ENCODE measurements at places on chromosomes 6 and 20. TPM values are rescaled to one million over a fixed set of nuclear protein-coding genes. Genes with fewer than 3 reads are reported as not detected.

Gene DEFB116
- total RNA-seq: not detected

DNA sequence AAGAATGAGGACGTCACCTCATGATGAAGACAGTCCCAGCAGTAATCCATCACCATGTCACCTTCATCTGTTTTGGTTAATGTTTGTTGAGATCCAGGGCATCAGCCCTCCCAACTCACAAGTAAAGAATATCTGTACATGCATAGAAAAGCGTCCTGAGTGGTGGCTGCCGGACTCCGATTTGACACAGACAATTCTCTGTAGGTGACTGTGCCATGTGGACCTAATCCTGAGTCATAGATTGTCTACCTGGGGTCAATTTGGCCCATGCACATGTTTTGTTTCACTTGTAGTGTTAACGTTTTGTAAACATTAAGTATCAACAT is 168.4 kb upstream of the UST start:
- no peaks in the 10 kb centered on the region for H3K4me1 ChIP-seq
- H3K27ac ChIP-seq: peak overlapping the region; percentile 27
- H3K27me3 ChIP-seq: no peaks in the 10 kb centered on the region
- no peak overlapping the region for H3K4me3 ChIP-seq
- DNase-seq: no peak
- no peaks in the 10 kb centered on the region for H3K36me3 ChIP-seq

DNA sequence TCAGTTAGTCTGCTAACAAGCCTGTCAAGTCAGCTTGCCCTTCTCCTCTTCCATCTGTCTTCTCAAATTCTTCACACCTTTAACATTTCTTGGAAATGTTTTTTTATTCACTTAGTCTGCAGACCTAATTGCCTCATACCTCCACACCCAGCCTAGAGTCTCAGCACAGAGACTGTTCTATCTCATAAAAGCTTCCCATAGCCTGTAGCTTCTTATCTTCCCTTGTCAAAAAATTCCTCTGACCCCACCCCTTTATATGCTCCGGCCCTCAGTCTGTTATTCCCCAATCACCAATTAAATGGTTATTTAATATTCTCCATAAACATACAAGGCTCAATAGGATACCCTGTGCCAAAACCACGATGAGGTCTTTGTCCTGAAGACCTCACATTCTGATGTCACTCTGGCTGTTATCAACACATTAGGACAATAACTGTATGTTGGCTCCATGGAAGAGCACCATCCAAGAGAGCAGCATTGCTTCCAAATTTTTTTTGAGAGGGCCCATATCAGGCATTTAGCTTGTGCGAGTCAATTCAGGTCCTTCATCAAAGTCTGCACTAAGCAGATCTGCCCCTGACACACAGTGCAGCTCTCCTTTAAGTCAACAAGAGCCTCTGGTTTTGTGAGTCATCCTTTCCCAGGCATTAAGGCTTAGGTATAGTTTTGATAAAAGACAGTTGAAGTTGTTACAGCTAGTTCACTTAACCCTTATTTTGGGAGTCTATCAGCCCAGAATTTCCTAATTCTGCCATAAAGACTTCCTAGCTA is 83.2 kb upstream of the TBX18 start:
- H3K27me3 ChIP-seq: no peaks in the 10 kb centered on the region
- H3K4me1 ChIP-seq: no peaks in the 10 kb centered on the region
- H3K36me3 ChIP-seq: no peaks in the 10 kb centered on the region
- H3K27ac ChIP-seq: no peak overlapping the region

DNA sequence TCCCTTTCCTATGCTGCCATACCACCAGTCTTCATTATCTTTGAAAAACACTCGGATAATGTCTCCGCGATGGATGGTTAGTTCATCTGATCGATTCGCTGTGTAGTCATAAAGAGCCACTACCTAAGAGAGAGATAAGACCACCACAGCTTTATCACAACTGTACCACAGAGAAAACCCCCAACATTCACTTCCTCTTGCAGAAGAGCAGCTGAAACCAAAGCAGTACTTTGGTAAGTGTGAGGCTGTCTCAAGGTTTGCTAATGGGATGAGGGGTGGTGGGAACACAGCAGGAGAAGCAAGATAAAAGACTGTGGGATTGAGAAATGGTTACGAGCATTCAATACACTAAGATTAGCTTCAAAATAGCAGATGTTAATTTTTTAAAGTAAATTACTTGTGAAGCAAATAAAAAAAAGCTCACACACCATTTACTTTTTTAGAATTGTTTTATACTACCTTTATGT is 142.1 kb downstream of the MYB start:
- no peaks in the 10 kb centered on the region for H3K4me1 ChIP-seq
- no peak for DNase-seq
- H3K4me3 ChIP-seq: no peak overlapping the region

Gene PRL
- total RNA-seq: not detected

GRCh38 chr6:109478841-109479624 is 4.0 kb downstream of the ZBTB24 start:
- H3K4me3 ChIP-seq: peak overlapping the region; percentile 4
- peaks cover 3% of the 10 kb centered on the region for H3K4me1 ChIP-seq
- no peak overlapping the region for H3K27ac ChIP-seq

Gene SLC22A16
- total RNA-seq: 0.14 TPM

DNA sequence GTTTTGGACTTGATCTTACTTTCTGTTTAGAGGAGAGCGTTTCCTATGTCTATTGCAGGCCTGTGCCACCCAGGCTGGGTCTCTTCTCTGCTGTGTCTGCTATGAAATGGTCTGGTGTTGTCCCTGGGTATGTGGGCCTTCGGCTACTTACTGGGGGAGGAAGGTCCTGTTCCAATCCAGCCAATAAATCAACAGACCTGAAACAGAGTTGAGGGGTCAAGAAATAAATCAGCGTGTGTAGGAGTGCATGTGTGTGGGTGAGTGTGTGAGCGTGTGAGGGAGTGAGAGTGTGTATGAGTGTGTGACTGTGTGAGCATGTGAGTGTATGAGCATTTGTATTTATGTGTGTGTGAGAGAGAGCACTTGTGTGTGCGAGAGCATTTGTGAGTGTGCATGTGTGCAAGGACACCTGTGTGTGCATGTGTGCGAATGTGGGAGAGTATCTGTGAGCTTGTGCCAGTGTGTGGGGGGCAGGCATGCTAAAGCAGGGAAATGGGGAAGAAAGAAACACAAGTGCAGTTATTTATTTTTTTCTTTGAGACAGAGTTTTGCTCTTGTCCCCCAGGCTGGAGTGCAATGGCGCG is 86.3 kb upstream of the PMEPA1 start:
- H3K36me3 ChIP-seq: no peaks in the 10 kb centered on the region
- H3K4me1 ChIP-seq: peaks cover 9% of the 10 kb centered on the region
- no peak for DNase-seq

DNA sequence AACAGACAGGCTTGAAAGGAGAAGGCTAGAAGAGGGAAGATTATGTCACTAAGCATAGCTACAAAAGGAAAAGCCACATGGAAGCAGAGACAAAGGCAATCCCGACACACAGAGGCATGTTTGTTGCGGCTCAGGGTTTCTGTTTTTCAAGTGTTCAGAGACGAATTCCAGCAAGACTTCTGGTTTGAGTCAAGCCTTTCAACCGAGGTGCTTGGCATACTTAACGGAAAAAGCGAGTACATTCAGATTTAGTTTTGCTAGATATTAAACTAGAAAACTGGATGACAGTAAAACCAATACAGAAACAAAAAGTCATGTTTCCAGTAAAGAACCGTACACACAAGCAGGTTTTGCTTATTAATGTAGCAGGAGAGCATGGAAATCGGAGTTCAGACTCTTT is 27.2 kb downstream of the MCUR1 start:
- no peak for DNase-seq
- peaks cover 10% of the 10 kb centered on the region for H3K4me1 ChIP-seq
- peaks cover 18% of the 10 kb centered on the region for H3K36me3 ChIP-seq
- peak overlapping the region; percentile 83 for H3K27ac ChIP-seq
- H3K4me3 ChIP-seq: peak overlapping the region; percentile 35
- no peaks in the 10 kb centered on the region for H3K27me3 ChIP-seq

Gene SLC17A3
- not detected for total RNA-seq
